ENCODE measurements at places on chromosomes 5 and 9.

- DNase-seq, result no peak
Observed at GRCh38 chr5:88825584-88826315, 57.2 kb downstream of the MEF2C start.

DNA sequence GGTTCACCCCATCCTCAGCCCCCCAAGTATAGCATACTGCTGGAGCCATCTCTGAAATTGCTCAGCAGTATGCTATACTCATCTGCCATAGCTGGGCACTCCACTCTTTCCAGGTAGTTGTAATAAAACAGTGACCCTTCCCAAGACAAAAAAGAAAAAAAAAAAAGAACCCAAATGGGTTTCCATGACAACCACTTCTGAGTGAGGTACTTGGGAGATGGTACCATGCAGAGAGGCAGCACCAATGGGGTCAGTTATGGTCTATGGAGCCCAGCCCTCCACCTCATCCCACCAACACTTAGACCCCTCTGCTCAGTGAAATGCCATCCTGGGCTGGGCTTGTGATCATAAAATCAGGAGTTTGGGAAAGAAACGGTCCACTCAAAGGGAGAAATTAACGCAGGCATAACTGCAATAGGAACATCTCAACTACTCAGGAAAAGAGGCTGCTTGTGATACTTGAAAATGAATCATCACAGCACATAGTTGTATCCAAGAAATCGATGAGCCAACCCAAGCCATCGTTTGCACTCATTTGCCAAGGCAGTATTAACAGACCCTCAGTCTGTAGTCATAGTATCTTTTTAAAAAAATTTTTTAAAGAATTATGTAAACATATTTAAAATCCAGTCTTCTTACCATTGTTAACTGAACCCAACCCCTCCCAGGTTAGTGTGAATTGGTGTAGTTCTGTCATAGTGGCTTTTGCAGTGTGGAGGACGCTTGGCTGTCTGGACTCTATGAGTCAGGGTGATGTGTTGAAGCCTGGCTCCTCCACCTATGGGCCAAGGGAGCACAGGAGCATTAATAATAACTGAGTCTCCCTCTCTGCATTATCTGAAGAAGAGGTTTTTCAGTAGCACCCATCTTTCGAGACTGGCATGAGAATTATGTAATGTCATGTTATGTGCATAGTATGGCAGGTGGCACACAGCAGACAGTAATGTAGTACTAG lies 402.7 kb downstream of the SPOCK1 start:
- no peak for DNase-seq

GRCh38 chr5:101260857-101261256 lies 357.8 kb upstream of the ST8SIA4 start:
- DNase-seq, result no peak

- no peak for DNase-seq
Observed at GRCh38 chr9:85089188-85089969, 419.9 kb downstream of the NTRK2 start.

DNA sequence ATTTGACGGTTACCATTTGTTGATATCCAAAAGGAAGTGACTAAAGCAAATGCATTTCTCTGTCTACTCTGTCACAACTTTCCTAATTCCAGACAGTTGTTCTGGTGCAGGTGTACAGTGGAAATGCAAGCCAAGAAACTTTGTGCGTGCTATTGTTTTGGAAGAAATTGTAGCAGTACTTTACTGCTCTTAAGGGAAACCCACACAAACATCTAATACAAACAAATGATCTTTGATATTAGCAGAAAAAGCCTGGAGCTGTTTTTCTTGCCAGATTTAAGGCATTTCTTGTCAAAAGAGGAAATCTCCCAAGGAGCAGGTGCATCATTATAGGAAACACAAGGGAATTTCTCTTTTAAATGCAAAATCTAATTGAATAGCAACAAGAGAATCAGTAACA lies 2.0 kb downstream of the SNCAIP start:
- DNase-seq, result no peak

DNA sequence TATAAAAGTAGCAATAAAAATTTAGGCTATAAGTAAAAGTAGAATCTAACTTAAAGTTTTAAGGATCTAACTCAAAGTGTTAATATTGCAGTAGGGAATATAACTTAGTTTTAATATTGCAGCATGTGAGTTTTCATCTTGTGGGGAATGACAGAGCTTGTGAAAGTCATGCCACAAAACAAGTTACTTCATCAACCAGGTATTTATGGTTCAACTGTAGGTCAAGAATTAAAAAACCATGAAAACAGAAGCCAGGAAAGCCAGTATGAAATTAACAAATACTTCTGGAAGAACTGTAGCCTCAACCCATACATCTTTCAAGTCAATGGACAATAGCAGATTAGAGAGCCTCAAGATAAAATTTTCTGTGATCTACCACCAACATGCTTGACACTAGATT lies 19.0 kb downstream of the HMGCS1 start:
- DNase-seq, result no peak

DNA sequence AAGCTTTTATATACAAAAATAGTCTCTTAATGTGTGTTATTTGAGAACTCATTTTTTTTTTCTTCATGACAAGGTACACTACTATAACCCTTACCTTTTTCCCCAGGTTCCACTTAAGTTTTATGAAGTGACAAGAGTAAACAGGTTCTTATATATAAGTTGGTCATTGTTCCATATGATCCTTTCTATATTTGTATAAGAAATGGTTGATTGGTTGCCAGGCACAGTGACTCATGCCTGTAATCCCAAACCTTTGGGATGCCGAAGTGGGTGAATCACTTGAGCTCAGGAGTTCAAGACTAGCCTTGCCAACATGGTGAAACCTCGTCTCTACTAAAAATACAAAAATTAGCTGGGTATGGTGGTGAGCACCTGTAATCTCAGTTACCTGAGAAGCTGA lies 108.3 kb downstream of the PCSK1 start:
- no peak for DNase-seq

GRCh38 chr5:114153392-114153791 lies 208.5 kb upstream of the KCNN2 start:
- no peak for DNase-seq

Data from keratinocyte (primary cell).